ENCODE measurements at places on chromosomes 2 and 18. TPM values are rescaled to one million over a fixed set of nuclear protein-coding genes. Genes with fewer than 3 reads are reported as not detected.

GRCh38 chr2:207920721-207921120 lies 104.6 kb downstream of the PLEKHM3 start:
- DNase-seq = no peak

Gene TEKT4
- not detected for polyA plus RNA-seq

DNA sequence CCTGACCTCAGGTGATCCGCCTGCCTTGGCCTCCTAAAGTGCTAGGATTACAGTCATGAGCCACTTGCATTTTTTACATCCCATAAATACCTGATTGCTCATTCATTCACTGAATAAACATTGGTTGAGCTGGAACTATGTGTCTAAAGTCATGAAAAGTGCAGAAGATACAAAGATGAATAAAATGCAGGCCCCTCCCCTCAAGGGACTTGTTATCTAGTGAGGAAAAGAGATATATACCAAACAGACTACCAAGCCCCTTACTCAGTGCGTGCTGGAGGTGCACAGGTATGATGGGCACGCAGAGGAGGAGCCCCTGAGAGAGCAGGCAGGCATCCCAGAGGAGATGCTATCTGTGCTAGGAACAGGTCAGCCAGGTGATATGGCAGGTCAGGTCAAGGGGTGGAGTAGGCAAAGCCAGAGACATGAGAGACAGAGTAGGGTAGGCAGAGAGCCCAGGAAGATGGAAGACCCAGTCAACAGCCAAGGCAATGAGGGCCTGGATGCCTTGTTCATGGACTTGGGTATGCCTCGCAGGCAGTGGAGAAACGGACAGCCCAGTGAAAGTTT lies 7.7 kb downstream of the FHL2 start:
- no peak for DNase-seq

DNA sequence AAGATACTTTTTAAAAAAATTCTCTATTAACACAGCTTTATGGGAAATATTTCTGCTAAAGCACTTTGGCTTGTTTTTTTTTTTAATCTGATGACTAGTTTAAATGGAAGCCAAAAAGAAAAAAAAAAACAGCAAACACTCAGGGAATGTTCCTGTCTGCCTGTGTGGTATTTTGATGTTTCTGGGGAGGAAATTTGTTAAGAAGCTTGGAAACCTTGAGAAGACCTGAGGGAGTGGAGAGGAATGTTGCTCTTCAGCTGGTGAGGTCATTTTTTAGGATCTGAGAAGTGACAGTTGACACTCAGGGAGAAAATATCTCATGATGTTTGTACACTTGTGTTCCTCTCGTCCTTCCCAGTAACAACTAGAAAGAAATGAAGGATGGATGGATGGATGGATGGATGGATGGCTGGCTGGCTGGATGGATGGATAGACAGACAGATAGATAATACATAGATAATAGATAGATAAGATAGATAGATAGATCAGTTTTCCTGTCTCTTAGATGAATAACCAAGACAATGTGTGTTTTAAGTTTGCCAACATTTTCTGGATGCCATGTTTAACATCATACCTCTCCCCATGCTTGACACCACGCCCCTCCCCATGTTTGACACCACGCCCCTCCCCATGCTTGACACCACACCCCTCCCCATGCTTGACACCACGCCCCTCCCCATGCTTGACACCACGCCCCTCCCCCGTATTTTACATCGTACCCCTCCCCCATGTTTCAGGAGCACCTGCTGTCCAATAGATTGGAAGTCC lies 84.8 kb downstream of the CTIF start:
- no peak for DNase-seq

GRCh38 chr2:73290049-73290839 lies 3.1 kb downstream of the EGR4 start:
- DNase-seq = peak; percentile 84

DNA sequence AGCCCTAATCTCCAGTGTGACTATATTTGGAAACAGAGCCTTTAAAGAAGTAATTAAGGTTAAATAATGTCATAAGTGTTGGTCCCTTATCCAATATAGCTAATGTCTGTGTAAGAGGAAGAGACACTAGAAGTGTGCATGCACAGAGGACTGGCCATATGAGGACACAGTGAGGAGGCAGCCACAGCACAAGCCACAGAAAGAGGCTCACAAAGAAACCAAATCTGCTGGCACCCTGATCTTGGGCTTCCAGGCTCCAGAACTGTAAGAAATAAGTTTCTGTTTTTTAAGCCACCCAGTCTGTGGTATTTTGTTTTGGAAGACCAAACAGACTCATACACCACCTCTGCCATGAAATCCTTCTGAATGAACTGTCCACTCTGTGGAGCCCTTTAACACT lies 186.4 kb upstream of the SLC39A10 start:
- no peak for DNase-seq
